Stimulated activated CD4-positive, alpha-beta T cell treated with anti-CD3 and anti-CD28 coated beads, Interleukin-15, amount 100 ng/mL, for 24 hours (primary cell): ENCODE measurements at places on chromosomes 3 and 15.
A peak's percentile ranks its signal among the peaks of the same experiment; 100 is the strongest.

DNA sequence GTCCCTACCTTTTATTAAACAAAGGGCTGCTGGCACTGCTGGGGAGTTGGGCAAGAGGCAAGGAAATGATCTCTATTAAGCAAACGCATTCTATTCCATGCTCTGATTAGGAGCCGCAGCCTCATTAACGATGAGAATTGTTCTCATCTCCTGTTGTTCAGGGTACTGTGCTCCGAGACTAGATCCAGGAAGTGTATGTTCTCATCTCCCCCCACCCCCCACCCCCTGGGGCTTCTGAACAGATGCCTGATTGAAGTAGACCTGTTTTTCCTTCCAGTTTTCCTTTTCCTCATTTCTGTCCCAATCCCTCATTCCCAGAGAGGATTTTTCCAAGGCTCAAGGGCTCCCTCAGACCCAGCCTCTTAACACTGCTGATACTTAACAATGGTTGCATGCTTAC lies 81.6 kb upstream of the FEZF2 start:
- DNase-seq, result no peak

DNA sequence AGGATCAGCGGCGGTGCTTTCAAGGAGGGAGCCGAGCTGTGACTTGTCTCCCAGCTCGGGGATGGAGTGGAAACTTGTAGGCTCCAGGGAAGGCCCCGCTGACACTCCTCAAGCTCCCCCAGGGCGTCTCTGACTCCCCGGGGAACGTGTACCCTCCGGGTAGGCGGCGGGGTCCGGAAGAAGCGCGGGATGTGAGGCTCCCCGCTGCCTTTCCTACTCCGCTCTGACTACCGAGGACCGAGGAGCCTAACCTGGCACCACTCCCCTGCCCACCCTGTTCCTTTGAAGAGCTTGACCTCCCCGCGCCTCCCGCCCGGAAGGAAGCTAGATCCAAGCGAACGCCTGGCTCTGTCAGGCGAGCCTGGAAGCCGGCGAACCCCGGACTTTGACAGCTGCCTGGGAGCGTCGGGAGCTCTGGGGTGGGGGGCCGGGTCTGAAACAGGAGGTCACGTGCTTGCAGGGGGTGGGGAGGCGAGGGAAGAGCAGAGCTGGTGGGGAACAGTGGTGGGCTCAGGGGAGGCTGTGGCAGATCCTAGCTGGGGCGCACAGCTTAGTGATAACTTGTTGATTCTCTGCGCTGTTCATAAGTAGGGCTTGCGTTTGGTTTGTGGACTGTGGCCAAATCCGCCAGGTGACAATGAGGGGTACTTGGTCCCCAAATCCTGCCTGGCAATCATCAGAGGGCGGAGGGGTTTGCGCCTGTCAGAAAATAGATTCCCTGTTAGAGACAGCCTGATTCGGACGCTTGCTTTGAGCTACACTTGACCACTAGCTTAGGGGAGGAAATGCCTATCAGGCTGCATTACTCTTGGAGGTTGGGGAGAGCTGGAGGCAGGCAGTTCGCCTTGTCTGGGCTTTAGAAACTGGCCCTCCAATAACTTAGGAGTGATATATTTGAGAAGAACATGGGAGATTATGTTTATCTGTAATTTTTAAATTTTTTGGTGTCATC lies 1.2 kb downstream of the CLSTN2 start:
- no peak for DNase-seq

GRCh38 chr15:92273723-92274122 lies 120.0 kb upstream of the ST8SIA2 start:
- no peak for DNase-seq

- no peak for DNase-seq
Observed at GRCh38 chr3:157906627-157907026, 199.6 kb downstream of the SHOX2 start.

GRCh38 chr3:33786565-33787327 lies 11.7 kb upstream of the PDCD6IP start:
- DNase-seq, result no peak

GRCh38 chr3:71247958-71248335 lies 335.6 kb downstream of the FOXP1 start:
- no peak for DNase-seq

DNA sequence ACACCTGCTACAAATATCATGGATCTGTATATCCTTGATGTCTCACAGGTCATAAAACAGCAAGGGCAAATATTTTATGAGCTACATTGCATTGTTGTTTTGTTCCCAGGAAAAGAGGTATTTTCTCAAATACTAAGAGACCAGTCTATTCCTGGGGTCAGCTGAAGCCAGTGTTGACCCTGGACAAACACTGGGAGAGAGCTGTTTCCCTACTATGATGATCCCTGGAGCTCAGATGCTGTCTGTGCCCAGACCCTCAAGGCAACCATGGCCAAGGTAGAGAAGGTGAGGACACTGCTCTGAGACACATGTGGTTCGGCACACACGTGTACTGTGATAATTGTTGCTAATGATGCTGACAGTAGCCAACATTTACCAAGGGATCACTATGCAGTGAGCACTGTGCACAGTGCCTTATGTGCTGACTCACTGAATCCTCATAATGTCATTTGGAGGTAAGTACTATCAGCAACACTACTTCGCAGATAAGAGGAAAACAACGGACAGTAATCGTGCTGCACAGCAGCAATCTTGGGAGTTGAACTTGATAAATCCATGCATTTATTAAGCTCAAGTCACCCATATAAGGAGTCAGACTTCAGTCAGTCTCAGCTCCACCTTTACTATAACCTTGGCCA lies 943.6 kb downstream of the FHIT start:
- no peak for DNase-seq

DNA sequence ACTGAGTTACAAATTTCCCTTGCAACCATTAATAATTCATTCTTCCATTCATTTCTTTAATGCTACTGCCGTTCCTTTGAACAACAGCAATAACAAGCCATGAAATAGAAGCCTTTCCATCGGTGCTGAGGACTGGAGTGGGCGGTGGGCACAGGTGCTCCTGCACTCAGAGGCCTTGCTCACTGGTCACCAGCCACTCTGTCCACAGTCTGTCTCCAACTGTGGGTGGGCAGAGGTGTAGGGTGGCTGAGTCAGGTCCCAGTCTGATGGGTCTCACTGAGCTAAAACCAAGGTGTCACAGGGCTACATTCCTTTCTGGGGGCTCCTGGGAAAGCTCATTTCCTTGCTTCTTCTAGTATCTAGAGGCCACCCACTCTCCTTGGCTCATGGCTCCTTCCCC lies 6.3 kb upstream of the FAM3D start:
- DNase-seq, result no peak

- no peak for DNase-seq
Observed at GRCh38 chr15:51218299-51218938, 120.0 kb downstream of the CYP19A1 start.

DNA sequence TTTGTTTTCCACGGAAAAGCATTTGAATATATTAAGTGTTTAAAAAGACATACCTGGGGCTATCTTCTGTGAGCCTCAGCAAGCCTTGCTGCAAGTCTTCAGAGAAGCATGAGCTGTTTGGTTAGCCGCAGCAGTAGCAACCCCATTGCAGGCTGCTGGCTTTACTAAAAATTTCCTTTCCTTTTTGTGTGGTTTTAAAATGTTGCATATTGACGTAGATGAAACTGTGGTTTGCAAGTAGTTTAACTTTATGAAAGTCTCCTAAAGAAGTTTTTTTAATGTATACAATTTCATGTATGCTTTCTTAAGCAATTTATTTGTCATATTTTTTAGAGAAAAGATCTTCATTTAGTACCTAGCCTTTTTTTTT lies at the start of gene GPR171:
TSS of gene GPR171 (minus strand) at position 166 of the 370 bp plus-strand sequence. CDS start 3,830 bp downstream, outside the sequence.
- DNase-seq, result peak; percentile 69

- no peak for DNase-seq
Observed at GRCh38 chr15:89857673-89858072, 36.1 kb downstream of the AP3S2 start.
